Smooth muscle cell of the pulmonary artery (primary cell): ENCODE measurements at places on chromosomes 4 and X. TPM values are rescaled to one million over a fixed set of nuclear protein-coding genes. Genes with fewer than 3 reads are reported as not detected.

The KIF4A gene
- 2.2 and 4.7 TPM in 2 replicates for total RNA-seq

The ZNF732 gene
- total RNA-seq: 0.10 and 0.13 TPM in 2 replicates

The CXorf65 gene
- not detected in 2 replicates for total RNA-seq

The UCP1 gene
- total RNA-seq: not detected in 2 replicates

The ZNF630 gene
- total RNA-seq: 1.2 and 2.9 TPM in 2 replicates

The UVSSA gene
- 9.4 and 12.7 TPM in 2 replicates for total RNA-seq

The SRPX gene
- 244 and 500 TPM in 2 replicates for total RNA-seq

The HELT gene
- total RNA-seq: not detected in 2 replicates

The TEC gene
- 0.20 and 0.26 TPM in 2 replicates for total RNA-seq

The SLC4A4 gene
- 3.0 and 7.5 TPM in 2 replicates for total RNA-seq

The GRSF1 gene
- 71.3 and 74.0 TPM in 2 replicates for total RNA-seq

The PLS3 gene
- 344 and 345 TPM in 2 replicates for total RNA-seq

The PGRMC2 gene
- 57.4 and 79.4 TPM in 2 replicates for total RNA-seq

The CD38 gene
- total RNA-seq: 0.07 TPM in 1 of 2 replicates, not detected in the other

The MAGEA8 gene
- not detected in 2 replicates for total RNA-seq

The PCDH7 gene
- total RNA-seq: 61.1 and 257 TPM in 2 replicates

The CPLX1 gene
- not detected in 2 replicates for total RNA-seq

The SPANXC gene
- total RNA-seq: not detected in 2 replicates

The TKTL2 gene
- not detected in 2 replicates for total RNA-seq

The RHOXF2B gene
- total RNA-seq: not detected in 2 replicates

The DMP1 gene
- total RNA-seq: not detected in 2 replicates

The GPR34 gene
- 0.07 TPM in 1 of 2 replicates, not detected in the other for total RNA-seq

The RPS6KA6 gene
- 2.3 and 3.1 TPM in 2 replicates for total RNA-seq

The PNCK gene
- 0.72 and 3.1 TPM in 2 replicates for total RNA-seq

The SLC9A6 gene
- total RNA-seq: 22.8 and 26.6 TPM in 2 replicates

The ESX1 gene
- total RNA-seq: not detected in 2 replicates

The NLGN4X gene
- total RNA-seq: 0.13 and 0.46 TPM in 2 replicates

The SLC38A5 gene
- 106 and 110 TPM in 2 replicates for total RNA-seq

The ATP8A1 gene
- 4.4 and 4.6 TPM in 2 replicates for total RNA-seq

The ASMT gene
- total RNA-seq: 0.07 TPM in 1 of 2 replicates, not detected in the other

The HSPA4L gene
- total RNA-seq: 11.3 and 17.0 TPM in 2 replicates

The CPE gene
- total RNA-seq: 101 and 123 TPM in 2 replicates

The IL13RA2 gene
- total RNA-seq: 102 and 123 TPM in 2 replicates
